Fibroblast of skin of right quadriceps (primary cell): ENCODE measurements at places on chromosomes 11 and 22.

DNA sequence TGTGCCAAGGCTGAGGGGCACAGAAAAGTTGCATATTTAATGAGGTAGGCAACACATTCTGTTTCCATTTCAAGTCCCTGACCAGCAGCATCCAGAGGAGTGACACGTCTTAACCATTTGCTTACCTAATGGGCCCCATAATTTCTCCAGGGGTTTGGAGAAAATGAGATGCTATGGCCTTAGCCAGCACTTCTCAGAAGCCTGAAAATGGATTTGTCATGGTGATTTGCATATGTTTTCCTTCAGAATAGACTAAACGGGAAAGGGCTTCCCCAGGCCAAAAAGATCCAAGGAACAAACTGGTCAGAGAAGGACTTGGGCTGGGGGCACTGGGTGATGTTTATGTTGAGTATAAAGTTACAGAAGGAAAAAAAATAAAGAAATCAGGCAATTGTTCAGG is 16.7 kb downstream of the CSRP3 start:
- no peak for DNase-seq

DNA sequence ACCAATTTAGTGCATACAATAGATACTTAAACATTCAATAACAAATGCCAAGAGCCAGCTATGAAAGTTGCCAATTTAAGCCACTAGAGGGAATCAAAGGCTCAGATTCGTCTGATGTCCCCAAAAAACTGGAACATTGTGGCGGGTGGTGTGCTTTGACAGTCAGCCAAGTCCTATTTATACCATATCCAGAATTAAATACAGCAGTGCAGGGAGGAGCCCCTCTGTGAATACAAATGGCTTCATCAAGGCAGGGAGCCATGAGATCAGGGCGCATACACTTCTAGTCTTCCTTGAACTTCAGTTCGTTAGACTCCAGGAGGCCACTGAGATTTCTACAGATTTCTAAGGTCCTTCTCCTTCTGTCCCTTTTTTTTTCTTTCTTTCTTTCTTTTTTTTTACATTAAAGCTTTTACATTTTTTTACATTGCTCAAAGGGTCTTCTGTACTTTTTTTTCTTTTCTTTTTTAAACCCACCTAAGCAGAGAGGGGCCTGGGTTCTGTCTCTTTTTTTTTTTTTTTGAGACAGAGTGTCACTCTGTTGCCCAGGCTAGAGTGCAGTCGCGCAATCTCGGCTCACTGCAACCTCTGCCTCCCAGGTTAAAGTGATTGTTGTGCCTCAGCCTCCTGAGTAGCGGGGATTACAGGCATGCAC is 41.5 kb upstream of the HSPA8 start:
- peak; percentile 86 for DNase-seq

DNA sequence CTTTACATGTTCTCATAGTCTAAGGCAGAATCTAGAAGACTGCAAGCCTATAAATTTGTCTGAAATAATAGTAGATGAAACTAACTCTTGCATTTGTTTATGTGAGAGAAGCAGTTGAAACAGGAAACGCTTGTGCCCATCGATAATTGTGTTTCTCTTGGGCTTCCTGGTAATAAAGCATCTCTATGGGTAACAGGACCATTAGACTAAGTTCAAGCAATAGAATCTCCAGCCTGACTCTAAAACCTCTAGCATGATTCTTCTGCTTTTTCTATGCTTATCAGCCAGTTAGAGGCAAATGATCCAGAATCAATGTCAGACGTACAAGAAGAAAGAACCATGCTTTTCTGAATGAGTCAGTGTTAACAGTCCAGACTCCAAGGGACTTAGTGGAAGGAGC is 1734.4 kb downstream of the LRRC4C start:
- no peak for DNase-seq

DNA sequence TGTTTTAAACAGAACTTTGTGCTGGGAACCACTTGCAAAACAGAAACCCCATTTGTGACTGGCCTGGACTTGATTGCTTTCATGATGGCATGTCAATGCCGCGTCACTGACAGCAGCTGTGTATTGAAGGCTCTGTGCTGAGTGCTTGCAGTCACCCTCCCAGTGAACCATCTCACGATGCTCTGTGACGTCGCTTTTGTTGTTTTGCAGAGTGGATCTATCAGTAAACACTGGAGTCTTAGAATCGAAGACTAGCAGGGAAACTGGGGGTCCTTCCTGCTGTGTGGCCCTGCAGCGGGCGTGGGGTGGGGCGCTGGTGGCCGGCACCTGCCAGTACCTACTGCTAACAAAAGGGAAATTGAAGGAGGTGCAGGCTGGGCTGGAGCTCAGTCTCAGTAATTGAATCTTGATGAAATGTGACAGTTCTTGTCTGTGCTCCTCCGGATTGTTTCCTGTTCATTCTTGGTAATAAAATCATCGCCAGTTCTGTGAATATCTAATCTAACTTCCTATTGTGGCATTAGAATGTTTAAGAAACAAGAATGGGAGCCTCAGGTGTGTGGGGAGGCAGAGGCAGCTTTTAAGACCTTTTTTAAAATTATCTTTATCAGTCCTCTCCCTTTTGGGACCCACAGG is 50.5 kb upstream of the PARVG start:
- DNase-seq, result no peak

DNA sequence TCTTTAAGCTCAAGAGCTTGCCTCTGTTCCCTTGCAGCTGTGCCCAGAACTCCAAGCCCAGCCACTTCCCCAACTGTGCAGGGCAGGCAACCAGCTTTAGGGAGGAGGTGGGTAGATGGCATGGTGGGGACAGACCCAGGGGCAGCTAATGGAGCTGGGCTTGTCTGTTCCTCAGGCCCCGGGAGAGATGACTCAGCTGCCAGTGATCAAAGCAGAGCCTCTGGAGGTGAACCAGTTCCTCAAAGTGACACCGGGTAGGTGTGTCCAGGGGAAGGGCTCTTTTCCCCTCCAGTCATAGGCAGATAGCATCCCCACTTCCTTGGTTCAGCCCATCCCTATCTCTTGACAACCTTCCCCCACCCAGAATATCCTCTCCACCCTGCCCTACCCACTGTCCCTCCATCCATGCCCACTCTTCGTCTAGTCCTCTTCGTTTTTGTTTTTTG is 32.4 kb downstream of the CREB3L1 start:
- no peak for DNase-seq

DNA sequence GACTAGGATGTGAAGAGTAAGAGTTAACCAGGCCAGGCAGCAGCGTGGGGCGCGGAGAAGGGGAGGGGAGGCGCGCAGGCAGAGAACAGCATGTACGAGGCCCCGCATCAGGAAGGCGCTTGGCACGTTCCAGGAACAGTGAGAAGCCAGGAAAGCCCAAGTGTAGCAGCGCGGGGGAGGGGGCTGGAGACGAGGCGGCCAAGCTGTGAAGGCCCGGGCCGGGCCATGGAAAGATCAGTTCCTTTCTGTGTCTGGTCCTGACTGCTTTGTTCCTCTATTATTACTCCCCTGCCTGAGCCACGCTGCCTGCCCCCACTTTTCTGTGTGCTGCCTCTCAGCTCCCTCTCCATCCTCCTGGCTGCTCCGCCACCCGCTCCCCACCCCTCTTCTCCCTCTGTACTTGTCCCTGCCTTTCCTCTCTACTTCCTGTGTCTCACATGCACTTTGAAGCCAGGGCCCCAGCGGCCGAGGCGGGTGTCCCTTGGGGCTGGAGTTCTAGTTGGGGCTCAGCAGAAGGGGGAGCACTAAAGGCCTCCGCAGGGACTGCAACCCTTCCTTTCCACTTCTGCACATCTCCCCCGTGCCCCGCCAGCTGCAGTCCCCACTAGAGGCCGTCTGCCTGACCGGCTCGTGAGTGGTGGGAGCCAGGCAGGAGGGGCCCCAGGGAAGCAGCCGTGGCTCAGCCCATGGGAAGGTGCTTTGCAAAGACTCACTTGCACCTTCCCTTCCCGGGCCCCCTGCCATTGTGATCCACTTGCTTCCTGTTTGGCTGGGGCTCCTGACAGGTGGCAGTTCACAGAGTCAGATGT is 63.7 kb downstream of the PRDM11 start:
- peak; percentile 57 for DNase-seq

DNA sequence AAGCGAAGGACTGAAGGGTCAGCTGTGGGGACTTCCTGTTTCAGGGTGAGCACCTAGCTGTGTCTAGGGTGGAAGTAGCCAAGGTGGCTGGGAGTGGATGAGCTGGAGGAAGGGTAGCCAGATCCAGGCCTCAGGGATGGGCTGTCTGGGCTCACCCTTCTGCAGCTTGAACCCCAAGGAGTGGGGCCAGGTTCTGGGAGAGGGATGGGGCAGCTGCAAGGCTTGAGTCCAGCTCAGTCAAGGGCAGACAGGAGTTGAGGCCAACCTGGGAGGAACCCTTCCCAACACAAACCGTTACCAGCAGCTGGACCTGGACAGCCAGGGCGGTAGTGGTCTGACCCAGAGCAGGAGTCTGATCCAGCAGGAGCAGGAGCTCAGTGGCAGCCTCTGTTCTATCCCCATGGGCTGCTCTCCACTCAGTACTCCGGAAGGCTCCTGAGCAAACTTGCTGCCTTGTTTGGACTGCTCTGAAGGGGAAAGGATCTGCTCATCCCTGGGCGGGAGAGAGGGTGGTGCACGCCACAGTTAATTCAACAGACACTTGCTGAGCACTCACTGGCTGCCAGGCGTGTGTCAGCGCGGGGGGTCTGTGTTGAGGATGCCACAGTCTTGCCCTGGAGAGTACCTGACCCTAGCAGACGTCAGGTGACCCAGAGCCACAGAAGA is 53.8 kb upstream of the THY1 start:
- DNase-seq, result no peak

GRCh38 chr22:47101321-47101885 is 339.0 kb downstream of the TBC1D22A start:
- DNase-seq, result no peak

GRCh38 chr22:38201371-38201710 is 453 bp upstream of the MAFF start:
- DNase-seq, result no peak

DNA sequence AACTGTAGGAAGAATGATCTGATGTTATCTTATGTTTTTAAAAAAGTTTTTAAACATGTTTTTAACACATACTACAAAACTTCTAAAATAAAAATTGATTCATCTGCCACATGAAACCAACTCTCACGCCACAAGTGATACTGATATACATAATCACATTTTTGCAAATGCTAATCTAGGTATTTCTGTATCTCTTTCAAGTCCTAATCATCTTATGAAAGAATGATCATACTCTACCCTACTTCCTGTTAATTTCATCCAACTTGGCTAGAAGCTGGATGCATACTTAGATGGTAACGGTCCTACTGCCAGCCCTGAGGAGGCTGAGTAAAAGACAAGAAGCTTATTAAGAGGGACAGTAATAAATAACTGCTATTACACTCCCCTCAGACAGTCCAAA is 19.2 kb downstream of the THAP12 start:
- no peak for DNase-seq

DNA sequence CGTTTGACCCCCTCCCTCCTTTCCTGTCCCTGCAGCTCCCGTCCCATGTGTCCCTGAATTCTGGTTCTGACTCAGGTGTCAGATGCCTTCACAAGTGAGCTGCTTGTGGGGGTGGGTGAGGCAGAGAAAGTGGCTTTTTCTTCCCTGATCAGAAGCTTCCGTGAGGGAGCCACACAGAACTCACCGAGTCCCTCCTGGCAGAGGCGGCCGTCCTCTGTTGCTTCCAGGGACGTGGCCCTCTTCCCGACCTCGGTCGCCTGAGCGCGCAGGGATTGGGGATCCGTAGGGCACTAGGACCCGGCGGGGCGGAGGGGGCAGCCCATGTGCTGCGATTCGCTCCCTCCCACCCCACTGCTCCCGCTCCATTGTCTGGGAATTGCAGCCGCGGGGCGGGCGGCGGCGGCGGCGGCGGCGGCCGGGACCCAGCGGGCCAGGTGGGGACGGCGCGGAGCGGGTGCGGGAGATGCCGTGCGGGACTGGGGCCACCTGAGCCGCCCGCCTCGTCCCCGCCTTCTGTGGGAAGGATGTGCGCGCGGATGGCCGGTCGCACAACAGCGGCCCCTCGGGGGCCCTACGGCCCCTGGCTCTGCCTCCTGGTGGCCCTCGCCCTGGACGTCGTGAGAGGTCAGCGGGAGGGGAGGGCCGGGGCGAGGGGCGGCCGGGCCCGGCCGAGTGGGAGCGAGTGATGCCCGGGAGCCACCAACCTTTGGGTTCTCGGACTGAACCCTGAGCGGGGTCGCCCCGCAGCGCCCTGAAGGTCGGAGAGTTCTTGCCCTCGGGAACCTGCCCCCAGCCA is at the start of gene TMEM132A:
Gene TMEM132A (plus strand): TSS at position 351 of the 796 bp plus-strand sequence. CDS start 174 bp downstream, at position 525.
- peak; percentile 67 for DNase-seq

- no peak for DNase-seq
These were observed 51.3 kb upstream of the LARGE1 start for GRCh38 chr22:33971561-33971961.

- no peak for DNase-seq
These were observed 1.2 kb downstream of the CAPN5 start for GRCh38 chr11:77067861-77068443.

DNA sequence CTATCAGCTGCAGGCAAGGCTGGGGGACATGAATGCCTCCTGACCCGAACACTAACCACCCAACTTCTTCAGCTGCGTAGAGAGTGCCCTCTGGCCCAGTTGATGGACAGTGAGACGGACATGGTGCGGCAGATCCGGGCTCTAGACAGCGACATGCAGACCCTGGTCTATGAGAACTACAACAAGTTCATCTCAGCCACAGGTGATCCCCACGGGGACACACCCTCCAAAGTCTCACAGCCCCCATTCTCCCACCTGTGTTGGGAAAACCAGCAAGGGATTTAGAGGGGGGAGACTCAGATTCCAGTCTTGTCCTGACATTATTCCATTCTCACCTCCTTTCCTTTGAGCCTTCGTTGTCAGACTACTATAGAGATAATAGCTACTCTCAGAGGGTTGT is 912 bp downstream of the VPS51 start:
- no peak for DNase-seq

GRCh38 chr22:37412495-37413250 is 14.6 kb downstream of the ELFN2 start:
- DNase-seq, result no peak

DNA sequence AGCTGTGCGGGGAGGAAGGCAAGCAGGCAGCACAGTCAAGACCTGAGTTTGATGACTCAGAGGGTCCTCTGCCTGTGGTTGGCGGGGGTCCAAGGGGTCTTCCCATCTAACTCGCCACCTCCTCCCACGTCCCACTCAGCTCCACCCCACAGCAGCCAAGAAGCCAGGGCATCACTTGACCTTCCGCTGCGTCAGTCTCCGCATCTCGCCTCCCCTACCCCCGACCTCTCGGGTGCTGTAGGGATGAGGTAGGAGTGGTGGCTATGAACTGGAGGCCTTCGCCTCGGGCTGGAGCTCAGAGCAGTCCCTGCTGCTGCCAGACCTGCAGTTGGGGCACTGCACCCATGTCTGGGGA is 90.6 kb downstream of the CDKN1C start:
- DNase-seq, result no peak

GRCh38 chr11:33617672-33618350 is 82.8 kb downstream of the C11orf91 start:
- DNase-seq, result no peak
